Activated CD4-positive, CD25-positive, alpha-beta regulatory T cell treated with anti-CD3 and anti-CD28 coated beads, Interleukin-2, amount 50 U/mL, for 16 hours (primary cell): ENCODE measurements at places on chromosomes 6 and 20.

DNA sequence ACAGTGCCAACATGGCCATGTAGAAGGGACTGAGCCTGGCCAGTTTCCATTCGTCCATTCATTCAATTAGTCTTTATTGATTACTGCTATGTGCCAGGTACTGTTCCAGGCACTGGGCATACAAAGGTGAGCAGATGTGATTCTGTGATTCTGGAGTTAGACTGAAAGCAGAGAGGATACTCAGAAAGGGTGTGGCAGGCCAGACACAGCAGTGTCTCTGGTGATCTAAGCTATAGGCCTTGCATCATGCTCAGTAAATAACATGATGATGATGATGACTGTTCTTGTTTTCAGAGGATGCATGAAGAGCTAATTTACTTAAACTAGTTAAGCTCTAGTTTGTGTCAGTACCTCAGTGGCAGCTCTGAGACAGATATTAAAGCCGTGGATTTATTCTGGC is 31.4 kb upstream of the FUCA2 start:
- no peak for DNase-seq

GRCh38 chr6:118980063-118980462 is 45.1 kb upstream of the MCM9 start:
- DNase-seq, result no peak

DNA sequence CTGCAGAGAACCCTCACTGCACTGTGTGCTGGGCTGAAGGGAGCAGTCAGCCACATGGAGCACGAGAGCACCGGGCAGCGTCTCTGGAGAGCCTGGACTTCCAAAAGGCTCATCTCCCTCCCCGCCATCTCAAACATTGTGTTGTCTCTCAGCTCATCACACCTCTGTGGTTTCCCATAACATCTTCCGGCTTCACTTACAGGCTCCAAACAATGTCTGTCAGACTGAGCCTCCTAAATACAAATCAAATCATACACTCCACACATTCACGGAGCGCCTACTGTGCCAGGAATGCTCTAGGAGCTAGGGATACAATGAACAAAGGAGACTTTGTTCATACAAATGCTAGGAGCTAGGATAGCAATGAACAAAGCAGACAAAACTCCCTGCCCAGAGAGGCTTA is 398.0 kb downstream of the RNGTT start:
- DNase-seq, result no peak

- no peak for DNase-seq
Observed at GRCh38 chr6:10425975-10426780, 11.3 kb upstream of the TFAP2A start.

- no peak for DNase-seq
Observed at GRCh38 chr6:74971633-74972032, 234.2 kb downstream of the COL12A1 start.

DNA sequence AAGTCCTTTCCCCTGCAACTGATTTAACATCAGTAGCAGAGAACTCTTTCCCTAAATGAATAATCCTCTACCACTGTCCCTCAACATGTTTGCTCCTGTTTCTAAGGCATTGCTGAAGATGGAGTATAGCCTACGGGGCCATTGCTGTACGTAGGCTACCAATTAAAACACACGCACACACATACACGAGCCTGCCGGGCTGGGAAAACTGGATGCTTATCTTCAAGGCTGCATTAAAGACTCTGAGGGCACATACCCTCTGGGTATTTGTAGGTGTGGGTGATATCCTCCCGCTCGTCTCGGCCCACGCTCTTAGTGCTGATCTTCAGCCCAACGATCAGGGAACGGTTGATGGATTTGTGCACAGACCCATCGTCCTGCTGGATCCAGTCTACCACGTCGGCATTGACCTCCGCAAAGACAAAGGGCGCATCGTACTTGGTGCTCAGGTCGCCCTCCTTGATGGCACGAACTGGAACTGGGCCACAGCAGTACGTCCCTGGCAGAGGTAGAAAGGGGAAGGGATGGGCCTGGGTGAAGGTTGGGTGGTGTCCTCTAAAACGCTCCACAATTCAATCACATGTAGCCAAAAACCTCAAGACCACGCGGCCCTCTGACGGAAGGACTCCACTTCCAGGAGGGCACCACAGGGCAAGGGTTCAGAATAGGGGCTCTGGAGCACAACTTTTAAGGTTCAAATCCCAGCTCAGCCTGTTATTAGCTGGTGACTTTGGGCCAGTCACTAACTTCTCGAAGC is 25.7 kb downstream of the TGM2 start:
- no peak for DNase-seq

DNA sequence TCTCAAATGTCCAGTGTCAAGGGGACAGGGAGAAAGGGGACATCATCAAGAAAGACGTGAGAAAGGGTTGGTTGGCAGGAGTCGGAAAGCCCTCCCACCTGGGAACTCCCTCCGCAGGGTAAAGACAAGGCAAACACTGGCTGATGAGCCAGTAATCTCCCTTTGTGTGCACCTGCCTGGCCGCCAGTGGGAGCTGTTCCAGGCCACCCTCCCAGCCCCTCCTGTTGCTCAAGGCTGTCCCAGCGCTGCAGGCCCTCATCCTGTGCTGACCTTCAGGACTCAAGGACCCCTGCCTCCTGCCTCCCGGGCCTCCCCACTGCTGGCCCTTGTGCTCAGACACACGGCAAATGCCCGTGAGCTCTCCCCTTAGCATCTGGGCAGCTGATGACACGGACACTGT is 7.4 kb downstream of the FRMD1 start:
- DNase-seq, result no peak

- no peak for DNase-seq
Observed at GRCh38 chr6:41850861-41851260, 44.3 kb downstream of the USP49 start.

GRCh38 chr6:30829033-30829432 is 55.3 kb upstream of the DDR1 start:
- DNase-seq, result no peak
